Globus pallidus (tissue), 1 donor: ENCODE measurements at places on chromosomes 2 and 18.
A peak's percentile ranks its signal among the peaks of the same experiment; 100 is the strongest.

DNA sequence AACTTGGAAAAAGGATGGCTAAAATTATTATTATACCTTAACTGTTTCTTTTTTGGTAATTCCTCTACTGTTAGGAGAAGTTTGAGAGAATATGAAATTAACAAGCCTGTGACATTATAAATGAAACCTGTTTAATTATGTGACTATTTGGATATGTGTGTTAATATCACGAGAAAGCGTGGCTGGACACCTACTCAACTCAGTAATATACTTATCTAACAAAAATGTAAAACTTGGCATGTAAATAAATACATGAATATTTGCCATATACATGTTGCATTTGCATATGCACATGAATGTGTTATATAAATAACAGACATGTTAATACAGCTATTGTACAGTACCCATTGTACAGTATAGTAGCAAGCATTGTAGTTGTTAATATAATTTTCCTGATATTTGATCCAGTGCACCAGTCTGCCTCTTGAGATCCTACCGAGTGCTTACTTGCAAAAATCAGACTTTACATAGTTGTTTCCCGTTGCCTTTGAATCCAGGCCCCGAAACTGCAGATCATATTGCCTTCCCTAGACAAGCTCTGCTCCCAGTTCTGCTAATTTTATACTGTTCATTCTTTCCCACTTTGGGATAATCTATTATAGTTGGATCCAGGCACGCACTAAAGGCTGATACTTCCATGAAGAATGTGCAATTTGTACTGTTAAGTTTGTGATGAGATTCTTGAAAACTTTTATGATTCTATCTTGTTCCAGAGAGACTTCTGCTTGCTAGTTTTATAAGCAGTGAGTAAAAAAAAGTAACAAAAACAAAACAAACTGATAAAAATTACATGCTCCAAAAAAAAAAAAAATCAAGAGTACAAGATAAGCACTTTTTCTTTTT is 395.6 kb downstream of the ARHGAP15 start:
- DNase-seq = no peak

DNA sequence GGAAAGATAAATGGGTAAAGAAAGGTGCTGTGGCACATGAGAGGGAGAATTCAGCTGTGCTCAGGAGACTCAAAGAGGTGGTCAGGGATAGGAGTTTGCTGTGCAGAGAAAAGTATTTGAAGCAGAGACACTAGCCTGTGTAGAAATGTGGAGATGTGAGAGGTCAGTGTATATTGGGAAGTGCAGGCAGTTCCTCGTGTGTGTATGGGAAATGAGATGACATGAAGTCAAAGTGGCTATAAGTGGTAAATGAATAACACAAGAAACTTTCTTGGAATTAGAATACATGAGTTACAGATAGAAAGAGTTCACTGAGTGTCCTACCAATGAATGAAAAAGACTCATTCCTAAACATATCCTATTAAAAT is 11.6 kb downstream of the MAP3K20 start:
- no peak for DNase-seq

- DNase-seq = no peak
These were observed 93.4 kb downstream of the AKAIN1 start for GRCh38 chr18:5103693-5104092.

DNA sequence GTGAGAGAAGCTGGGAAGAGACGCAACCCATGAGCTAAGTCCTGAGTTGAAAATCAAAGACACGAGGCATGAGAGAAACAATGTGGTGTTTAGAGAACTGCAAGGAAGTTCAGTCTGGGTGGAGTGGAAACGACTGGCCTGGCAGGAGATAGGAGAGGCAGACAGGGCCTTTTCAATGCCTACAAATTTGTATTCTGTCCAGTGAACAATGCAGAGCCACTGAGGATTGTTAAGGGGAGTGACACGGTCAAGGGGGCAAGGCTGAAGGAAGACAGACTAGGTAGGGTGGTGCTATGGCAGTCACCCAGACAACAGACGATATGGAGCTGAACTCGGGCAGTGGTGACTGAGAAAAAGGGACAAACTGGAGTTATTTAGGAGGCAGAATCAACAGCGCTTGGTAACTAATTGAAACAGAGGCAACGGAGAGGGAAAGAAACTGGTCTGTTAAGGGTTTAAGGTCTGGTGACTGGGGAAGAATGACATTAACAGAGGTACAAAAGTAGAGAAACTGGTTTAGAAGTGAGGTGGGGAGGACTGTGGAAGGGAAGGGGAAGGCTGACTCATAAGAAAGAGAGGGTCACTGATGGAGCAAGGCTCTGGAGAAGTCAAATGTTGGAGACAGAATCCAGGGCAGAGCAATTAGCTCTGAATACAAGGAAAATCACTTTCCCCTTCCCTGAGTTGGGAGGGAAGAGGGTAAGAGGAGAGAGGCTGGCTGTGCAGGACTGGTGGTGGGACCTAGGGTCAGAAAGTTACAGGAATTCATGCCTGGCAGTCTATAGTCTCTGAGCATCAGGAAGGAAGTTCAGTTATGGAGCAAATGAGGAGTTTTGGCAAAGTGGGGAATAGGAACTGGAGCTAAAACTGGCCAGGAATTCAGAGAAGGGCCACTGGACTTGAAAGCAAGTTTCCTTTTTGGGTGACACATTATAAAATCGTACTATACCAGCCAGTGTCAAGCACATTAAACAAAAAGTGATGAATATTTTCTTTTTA is 63.4 kb upstream of the CHRNA1 start:
- DNase-seq = no peak

GRCh38 chr2:203870481-203870880 is 2.9 kb downstream of the CTLA4 start:
- no peak for DNase-seq

GRCh38 chr2:136645236-136645828 is 120.0 kb upstream of the THSD7B start:
- DNase-seq = no peak

GRCh38 chr2:34808426-34808825 is 1209.3 kb upstream of the FAM98A start:
- no peak for DNase-seq

DNA sequence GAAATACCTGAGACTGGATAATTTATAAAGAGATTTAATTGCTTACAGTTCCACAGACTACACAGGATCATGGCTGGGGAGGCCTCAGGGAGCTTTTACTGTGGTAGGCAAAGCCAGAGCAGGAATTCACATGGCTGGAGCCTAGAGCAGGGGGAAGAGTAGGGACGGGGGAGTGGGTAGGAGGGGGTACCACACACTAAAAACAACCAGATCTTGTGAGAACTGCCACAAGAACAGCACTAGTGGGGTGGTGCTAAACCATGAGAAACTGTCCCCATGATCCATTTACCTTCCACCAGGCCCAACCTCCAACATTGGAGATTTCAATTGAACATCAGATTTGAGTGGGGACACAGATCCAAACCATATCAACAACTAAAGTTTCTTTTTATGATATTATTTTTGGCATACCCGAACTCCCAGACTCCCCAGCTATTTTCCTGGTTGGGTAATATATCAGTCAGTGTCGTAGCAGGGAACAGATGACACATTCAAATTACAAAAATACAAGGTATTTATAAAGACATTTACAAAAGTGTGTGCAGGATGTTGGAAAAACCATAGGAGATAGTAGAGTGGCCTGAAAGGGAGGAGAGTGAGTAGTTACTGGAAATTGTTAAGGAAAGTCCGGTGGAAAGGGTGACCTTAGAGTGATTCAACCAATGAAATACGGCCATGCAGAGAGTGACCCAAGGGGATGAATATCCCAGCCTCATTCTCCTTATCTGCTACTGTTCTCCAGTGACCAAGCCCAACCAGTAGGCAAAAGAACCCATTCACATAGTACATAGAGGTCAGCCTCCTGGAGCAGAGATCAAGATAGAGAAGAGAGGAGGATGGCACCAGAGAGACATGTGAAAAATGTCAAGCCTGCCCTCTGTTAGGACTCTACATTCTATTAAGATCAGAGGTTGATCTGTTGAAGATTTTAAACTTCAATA is 8.8 kb downstream of the RPL37A start:
- DNase-seq = no peak

DNA sequence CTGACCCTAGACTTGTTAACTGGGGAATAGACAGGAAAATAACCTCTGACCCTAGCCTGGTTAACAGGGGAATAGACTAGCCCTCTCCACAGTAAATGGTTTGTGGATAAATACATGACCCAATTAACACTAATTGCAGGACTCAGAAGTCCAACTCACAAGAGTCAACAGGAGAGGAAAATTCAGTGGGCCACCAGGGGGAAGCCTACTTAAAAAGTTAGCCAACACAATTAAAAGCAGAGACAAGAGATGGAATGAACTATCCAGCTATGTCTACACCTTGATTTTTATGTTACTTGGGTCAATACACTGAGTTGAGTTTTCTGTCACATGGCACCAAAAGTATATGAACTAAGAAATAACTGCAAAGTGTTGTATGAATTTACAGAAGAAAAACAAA is 158.8 kb upstream of the SLC39A10 start:
- DNase-seq = peak; percentile 5

DNA sequence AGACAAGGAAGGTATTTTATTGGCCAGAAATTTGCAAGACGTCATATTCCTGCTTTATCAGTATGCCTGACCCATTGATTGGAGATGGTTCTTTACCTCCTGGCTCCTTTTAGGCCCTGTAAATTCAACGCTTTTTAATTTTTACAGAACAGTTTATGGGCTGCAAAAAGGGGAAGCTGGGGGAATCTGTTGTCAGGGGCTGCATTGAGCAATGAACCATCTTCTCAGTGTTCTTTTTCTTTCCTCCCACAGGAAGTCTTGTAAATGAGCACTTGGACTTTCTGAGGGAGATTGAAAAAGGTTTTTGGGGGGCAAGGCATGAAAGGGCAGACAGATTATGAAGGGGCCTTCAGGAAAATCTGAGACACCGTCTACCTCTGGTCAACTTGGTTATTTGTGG is 503.6 kb upstream of the TNP1 start:
- DNase-seq = no peak

DNA sequence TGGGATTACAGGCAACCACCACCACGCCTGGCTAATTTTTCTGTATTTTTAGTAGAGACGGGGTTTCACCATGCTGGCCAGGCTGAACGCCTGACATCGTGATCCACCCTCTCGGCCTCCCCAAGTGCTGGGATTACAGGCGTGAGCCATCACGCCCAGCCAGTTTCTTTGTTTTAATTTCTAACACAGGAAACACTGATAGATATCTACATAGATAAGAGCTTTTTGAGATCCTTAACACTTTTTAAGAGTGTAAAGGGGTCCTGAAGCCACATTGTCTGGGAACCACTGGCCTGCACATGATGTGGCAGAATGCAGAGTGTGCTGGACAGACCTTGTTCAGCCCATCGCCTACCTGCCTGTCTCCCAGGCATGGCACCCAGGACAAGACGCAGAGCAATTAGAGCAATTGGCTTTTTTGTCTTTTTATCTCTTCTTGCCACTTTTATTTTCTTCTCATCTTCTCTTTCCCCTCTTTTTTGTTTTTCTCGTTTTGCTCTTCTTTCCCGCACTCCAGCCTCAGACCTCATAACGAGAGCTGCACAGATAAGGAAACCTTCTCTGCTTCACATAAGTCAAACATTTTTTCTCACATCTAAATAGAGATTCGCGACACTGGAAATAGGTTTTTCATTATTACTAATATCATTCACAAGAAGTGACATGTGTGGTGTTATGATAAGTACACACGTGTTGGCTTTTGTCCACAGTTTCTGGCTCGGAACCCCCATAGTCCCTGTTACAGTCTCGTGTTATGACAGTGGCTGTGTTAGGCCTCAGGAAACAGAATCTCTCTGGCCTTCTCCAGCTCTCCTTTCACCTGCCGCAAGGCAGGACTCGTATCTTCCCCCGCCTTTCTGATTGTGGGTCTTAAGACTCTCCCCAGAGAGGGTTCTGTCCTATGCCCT is 25.2 kb upstream of the GPR55 start:
- DNase-seq = no peak

DNA sequence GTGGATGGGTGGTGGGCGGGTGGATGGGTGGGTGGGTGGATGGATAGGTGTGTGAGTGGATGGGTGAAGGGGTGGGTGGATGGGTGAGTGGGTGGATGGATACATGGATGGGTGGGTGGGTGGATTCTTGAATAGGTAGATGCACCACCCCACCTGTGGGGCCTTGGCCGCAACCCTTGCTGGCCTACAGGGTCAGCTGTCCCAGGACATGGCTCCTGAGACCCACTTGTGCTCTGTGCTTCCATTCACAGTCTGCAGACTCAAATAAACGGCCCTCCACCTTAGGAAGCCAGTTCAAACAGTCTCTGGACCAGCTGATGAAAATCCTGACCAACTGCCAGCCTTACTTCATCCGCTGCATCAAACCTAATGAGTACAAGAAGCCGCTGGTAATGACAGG is 54.4 kb downstream of the MYO7B start:
- DNase-seq = no peak

GRCh38 chr18:24176727-24177416 is 38.0 kb downstream of the CABYR start:
- DNase-seq = peak; percentile 84

GRCh38 chr2:10135296-10136089 is 13.0 kb downstream of the RRM2 start:
- DNase-seq = no peak

- no peak for DNase-seq
These were observed 9.0 kb downstream of the CCDC68 start for GRCh38 chr18:54950221-54950620.

GRCh38 chr2:240797914-240798313 is 22.1 kb downstream of the KIF1A start:
- DNase-seq = no peak

DNA sequence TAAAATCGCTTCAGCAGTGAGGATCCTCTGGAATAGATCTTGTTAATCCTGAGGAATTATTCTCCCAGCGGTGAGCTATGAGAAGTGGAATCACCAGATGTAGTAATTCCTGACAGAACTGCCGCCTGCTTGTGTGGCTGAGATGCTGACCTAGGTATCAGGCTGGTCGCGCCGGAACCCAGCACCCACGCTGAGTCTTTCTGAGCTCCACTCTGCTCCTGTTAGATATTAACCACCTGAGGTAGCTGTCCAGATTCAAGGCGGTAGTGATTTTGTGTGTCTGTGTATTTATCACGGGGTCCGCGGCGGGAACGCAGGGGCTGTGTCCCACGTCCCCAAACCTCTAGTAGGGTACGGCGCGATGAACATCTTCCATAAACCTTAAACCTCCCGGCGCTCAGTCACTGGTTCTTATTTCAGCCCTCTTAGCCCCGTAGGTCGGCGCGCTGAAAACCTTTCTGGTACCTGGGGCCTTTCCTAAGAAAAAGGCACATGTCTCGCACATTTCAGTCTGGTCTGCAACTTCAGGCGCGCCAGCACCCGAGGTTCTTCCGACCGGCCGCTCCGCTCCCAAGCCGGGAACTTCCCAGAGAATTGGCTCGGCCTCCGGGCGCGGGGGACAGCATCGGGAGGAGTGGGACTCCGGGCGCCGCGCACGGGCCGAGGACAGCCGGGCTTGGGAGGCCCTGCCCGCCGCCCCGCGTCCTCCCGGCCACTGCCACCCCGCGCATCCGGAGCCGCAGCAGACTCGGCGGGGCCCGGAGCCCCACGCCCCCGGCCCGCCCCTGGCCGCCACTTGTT is 542 bp upstream of the CNNM3 start:
- DNase-seq = no peak

- no peak for DNase-seq
These were observed 674 bp downstream of the EVX2 start for GRCh38 chr2:176082824-176083751.

GRCh38 chr2:113305146-113305545 is 26.4 kb upstream of the PAX8 start:
- no peak for DNase-seq

- DNase-seq = no peak
These were observed 59.8 kb downstream of the MCFD2 start for GRCh38 chr2:46855805-46856204.

GRCh38 chr2:170647741-170648436 is 67.2 kb upstream of the SP5 start:
- DNase-seq = no peak

- DNase-seq = no peak
These were observed 25.9 kb downstream of the SMAD7 start for GRCh38 chr18:48924630-48925490.
